Left hindlimb (tissue), 1 donor: ENCODE measurements at places on chromosomes 11 and 22.

DNA sequence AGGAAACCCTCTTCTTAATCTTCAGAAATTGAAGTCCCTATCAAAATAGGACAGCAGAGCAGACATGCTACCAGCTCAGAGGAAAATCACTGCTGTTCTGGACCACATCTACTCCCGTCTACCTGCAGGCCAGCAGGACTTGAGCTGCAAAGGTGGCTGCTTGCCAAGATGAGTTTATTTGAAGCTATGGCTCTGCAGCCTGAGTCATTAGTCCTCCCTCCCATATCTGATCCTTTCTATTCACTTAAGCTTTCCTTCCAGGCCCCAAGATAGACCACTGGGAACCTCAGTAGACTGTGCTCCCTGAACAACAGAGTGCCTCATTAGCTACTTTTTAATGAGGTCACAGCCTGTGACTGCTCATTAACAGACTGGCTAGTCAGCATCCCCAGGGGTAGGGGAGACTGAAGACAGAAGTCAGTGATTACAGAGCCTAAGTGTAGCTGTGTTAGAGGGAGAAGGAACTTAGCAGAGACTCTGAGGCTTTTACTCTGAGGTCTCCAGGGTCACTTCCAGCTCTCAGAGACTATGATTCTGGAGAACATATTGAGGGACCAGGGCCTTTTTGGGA, 6.8 kb upstream of the OR10A2 start:
- no peak for DNase-seq

GRCh38 chr11:64161037-64161436, 4.9 kb downstream of the MACROD1 start:
- DNase-seq, result no peak

GRCh38 chr11:16881074-16881709, 133.0 kb downstream of the PLEKHA7 start:
- DNase-seq, result peak; percentile 57

GRCh38 chr11:122337704-122338103, 221.7 kb upstream of the BLID start:
- DNase-seq, result no peak

DNA sequence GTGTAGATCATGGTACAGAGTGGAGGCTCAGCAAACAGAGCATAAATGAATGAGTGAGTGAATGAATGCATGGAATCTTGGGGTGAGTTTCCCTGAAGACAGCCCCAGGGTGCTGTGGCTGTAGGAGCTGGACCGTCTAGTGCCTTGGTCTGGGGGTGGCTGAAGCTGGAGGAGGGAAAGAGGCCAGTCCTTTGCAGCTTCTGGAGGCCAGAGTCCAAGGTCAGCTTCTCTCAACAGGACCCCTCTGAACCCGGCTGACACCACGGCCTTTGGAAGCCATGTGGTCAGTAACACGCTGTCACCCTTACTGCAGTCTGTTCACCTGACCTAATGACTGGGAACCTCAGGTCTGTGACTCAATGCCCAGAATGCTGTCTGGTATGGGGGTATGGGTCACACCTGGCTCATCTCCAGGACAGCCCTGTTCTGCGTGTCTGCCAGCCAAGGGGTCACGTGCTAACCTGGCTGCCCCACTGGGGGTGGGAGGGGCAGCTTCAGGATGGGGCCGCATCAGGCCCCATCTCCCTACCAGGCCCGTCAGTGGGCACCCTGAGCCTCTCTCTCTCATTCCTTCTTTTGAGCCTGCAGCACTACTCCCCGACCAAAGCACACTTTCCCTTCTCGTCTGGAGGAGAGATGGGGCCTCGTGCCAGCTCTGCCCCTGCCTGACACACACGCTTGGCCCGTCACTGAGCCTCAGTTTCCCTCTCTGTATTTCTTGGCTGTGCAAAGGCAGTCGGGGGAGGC, 24.1 kb upstream of the CHKA start:
- DNase-seq, result no peak

- no peak for DNase-seq
These were observed 534 bp downstream of the RBFOX2 start for GRCh38 chr22:36027935-36028645.

DNA sequence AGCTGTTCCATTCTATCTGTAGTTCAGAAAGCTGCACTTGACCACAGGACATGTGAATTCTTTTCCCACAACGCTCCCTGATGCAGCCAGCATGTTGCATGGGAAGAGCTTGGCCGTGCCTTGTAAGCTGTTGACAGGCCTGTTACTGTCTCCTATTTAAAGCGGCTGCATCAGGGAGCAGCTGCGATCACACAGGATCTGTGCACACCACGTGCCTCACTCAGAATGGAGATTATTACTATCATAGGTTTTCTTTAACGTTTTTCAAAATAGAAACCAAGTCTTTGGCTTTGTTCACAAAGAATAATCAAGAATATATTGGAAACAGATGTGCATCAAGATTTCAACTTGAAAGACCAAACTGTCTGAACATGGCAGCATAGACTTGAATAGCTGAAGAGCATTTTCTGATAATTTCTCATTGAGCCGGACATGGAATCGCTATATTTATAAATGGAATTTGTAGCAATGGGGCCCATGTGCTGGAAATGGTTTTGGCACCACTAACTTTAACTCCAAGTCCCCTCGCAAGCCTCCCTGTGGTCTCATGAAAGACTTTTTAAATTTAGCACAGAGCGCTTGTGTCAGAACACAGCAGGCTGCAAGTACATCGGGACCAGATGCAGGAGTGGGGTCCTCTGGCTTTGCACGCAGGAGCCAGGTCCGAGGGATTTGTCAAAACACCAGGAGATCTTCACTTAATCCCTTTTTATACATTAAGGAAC, 40.8 kb upstream of the MYO18B start:
- peak; percentile 86 for DNase-seq

GRCh38 chr11:107606141-107606540, 15.2 kb downstream of the ELMOD1 start:
- no peak for DNase-seq

DNA sequence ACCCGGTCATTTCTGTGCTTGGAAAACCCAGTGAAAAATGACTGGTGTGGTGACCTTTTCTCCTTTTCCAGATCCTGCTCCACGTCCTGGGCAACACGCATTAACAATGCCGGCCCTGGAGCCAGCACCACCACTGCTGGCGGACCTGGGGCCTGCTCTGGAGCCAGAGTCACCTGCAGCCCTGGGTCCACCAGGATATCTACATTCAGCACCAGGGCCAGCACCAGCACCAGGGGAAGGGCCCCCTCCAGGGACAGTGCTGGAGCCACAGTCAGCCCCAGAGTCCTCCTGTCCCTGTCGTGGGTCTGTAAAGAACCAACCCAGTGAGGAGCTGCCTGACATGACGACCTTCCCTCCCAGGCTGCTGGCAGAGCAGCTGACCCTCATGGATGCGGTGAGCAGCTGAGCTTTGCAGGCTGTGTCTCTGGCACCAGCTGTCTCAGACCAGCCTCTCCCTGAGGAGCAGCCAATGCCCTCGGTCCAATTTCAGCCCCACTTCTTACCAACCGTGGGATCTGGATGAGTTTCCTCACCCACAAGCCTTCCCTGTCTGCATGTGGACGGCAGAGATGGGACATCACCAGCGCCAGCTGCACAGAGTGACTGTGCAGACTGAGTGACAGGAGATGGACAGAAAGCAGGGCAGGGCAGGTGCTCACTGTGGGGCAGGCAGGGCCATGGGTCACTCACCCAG, 1.9 kb downstream of the RGL4 start:
- DNase-seq, result no peak

GRCh38 chr22:25770333-25770732, 28.3 kb downstream of the MYO18B start:
- DNase-seq, result no peak

DNA sequence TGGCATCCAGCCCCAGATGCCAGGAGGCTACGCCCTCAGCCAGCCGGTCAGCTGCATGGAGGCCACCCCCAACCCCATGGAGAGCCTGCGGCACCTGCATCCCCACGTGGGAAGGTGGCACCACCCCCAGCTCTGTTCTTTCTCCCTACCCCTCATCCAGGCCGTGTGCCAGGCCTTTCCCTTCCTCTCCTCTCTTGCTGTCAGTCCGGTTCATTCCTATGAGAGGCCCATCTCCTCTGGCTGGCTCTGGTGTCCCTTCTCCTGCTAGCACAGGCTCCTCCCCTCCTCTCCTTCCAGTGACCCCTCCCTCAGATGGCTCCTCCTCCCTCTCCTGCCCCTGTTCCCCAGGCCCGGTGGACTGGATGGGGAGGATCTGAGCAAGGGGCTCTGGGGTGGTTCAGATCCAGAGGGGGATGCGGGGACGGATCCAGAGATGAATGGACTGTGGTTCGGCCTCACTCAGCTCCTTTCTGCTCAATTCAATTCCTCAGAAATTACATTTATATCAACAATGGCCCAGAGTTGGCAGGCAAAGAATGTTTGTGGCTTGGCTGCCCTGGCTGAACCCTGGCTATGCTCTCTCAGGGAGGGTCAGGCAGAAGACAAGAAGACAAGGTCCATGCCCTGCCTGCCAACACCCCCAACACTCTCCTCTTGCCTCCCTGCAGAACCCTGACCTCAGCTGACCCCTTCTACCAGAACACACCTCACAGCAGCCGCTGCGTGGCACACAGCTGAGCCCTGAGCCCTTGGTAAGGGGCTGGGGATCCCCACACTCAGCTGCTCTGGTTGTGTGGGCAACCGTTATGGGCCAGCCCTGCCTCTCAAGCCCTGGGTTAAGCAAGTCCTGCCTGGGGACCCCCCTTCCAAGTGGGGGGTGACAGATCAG, 18.5 kb upstream of the LRRC10B start:
- DNase-seq, result no peak

DNA sequence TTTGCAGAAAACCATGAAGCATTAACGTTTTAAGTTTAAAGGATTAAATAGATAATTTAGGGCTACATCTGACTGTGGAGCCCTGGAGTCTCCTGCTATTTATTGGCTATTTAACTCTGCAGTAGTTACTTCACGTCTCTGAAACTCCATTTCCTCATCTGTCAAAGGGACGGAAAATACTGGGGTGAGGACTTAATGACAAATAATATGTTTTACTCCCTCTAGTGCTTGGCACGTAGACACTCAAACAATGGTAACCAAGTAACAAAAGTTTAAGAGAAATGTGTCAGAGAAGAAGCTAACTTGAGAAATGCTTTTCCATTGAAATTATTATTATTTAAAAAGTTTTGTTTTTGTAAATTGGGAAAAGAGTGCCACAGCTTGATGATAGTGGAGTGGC, 130.7 kb upstream of the RCN1 start:
- DNase-seq, result no peak

- no peak for DNase-seq
These were observed 24.1 kb downstream of the OR2AT4 start for GRCh38 chr11:75072582-75072981.

- DNase-seq, result peak; percentile 8
These were observed 203.7 kb downstream of the CTTN start for GRCh38 chr11:70601861-70602538.

- DNase-seq, result no peak
These were observed 11.8 kb downstream of the HIKESHI start for GRCh38 chr11:86313793-86314192.

GRCh38 chr11:84947970-84948580, 679.1 kb downstream of the DLG2 start:
- DNase-seq, result no peak

DNA sequence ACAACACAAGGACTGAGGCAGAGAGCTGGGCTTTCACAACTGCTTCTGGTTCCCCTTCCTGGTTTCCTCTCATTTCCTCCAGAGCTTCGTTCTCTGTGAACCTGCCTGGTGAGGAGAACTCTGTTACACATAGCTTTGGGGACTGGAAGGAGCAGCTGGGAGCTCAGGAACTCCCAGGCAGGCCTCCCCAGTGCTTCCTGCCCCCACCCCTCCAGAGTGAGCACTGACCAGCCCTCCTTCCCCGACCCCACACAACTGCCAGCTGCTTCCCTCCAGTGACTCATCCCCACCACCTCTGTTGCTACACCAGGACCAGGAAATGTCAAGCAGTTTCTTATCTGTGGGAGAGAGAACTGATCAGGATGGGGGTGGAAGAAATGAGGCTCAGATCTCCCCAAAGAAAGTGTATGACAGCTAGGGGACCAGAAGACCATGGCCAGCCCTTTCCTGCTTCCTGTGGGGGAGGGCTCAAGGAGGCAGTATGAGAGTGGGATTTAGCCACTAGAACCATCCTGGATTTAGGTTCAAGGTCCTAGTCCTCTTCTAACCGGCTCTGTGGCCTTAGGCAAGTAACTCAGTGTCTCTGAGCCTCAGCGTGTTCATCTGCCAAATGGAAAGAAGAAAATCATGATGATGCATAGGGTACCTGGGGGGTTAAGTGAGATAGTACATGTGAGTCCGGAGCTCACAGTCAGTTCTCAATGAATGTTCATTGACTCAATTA, 4.5 kb upstream of the TP53I11 start:
- peak; percentile 64 for DNase-seq

DNA sequence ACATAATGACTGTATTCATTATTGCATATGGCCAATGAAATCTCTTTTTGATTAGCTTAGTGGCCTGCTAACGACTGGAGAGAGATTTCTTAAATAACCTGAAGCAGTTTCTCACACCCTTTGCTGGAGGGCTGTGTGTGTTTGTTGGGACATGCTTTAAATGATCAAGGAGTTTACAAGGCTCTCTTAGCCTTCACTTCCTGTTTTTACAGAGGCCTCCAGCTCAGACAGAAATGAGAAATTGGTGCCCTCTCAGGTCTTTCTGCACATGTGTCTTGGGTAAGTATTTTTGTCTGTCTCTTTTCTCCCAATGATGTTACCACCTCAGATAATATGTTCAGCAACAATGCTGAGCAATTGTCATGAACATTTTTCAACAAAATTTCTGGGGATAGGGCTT, 884.4 kb upstream of the CNTN5 start:
- no peak for DNase-seq
